ENCODE measurements at places on chromosomes 13 and 19. TPM values are rescaled to one million over a fixed set of nuclear protein-coding genes. Genes with fewer than 3 reads are reported as not detected.

Gene IFI30
- total RNA-seq = 24.6 TPM

Gene VMAC
- 1.7 TPM for total RNA-seq

Gene KIR2DL4
- total RNA-seq = 0.13 TPM

Gene KIR3DL2
- 0.40 TPM for total RNA-seq

Gene SOX1
- not detected for total RNA-seq

Gene GNG8
- 12.2 TPM for total RNA-seq

Gene GZMM
- total RNA-seq = 46.8 TPM

Gene PTPRH
- not detected for total RNA-seq

Gene IL11
- total RNA-seq = 0.08 TPM

Measured in activated CD8-positive, alpha-beta memory T cell treated with anti-CD3 and anti-CD28 coated beads for 36 hours (primary cell).